Ureter (tissue), 1 donor: ENCODE measurements at places on chromosomes 6 and 20. TPM values are rescaled to one million over a fixed set of nuclear protein-coding genes. Genes with fewer than 3 reads are reported as not detected.

Gene HLA-DRA
- total RNA-seq = 297 TPM

DNA sequence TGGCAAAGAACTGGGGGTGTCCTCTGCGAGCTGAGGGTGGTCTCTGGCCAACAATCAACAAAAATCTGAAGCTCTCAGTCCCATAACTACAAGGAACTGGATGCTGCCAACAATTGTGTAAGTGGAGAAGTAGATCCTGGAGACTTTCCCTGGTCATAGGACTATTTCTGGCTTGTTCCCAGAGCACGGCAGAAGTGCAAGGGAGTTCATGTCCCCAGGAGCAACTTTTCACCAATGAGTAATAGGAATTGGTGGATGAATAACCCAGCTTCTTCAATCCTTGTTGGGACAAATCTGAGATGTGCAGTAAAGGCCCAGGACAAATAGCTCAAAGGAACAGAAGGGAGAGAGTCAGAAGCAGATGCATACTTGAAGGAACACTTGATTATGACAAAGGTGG is 95.5 kb downstream of the QRSL1 start:
- DNase-seq = no peak

Gene UNC5CL
- 1.6 TPM for total RNA-seq

Gene GMPR
- total RNA-seq = 2.3 TPM

Gene TMEM170B
- 2.9 TPM for total RNA-seq

- DNase-seq = no peak
Measured at GRCh38 chr6:166153966-166154365, 13.7 kb downstream of the TBXT start.

DNA sequence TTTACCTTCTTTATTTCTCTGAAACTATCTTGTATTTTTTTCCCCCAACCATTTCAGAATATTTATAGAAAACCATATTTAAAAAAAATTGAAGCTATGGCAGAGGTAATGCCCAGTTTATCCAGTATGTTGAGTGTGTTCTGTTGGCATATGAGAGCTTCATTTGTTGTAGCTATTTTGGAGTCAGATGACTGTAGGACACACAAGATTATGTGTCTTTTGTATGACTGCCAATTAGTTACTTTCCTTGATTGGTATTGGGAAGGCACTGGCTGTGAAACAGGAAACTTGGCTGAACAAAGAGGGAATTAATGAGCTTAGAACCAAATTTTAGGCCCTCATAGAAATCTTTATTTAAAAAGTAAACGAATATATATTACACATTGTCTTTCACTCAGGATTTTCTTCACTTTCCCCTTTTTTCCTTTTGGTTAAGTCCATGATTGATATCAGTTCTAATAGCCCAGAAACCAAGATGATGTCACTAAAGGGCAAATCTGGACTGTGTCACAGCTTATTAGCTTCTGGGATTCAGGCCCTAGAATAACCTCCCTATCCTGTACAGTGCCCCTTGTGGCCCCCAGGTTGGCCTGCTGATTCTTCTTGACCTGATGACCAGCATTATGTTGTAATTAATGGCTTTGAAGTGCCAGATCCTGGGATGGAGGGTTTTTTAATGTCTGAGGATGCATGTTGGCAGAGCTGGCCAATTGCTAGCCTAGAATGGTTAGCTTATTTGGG is 10.1 kb downstream of the CDC5L start:
- no peak for DNase-seq

DNA sequence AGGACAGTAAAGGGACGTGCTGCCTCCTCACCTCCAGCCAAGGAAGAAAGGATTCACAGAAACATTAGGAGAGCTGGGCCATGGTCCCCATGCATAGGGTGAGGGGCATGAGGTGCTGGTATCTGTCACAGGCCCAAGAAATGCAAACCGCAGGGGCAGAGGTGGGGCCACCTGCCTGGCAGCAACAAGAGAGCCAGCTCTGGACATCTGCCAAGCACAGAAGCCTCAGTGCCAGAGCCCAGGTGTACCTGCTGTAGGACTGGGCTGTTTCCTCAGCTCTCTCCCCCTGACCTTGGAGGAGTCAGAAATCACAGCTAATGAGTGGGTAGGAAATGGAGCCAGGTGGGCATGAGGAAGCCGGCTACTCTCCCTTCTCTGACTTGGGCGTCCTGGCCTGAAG is 45.3 kb downstream of the SLC2A12 start:
- DNase-seq = peak; percentile 47

Gene MUC22
- not detected for total RNA-seq

Gene PKIB
- 3.5 TPM for total RNA-seq

Gene SH3BGRL2
- 50.4 TPM for total RNA-seq

DNA sequence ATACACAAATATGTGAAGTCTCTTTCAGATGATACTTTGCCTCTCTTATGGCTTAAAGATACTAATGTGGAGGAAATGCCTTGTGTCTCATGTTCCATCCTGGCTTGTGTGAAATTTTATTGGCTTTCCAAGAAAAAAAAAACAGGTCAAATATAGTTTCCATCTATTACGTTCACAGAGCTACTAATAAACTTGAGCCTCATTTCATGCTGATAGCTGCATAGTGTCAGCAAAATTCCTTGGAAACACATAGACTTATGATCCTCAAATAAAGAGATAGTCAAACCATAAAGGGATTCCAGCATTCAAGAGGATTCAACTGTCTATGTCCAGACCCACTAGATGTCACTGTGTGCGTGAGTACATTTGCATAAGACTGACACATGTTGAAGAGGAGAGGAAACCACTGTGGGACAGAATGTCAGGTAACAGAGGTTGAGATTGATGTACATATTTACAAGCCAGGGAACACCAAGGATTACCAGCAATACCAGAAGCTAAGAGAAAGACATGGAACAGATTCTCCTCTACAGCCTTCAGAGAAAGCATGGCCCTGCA is 266.6 kb downstream of the COL12A1 start:
- no peak for DNase-seq

DNA sequence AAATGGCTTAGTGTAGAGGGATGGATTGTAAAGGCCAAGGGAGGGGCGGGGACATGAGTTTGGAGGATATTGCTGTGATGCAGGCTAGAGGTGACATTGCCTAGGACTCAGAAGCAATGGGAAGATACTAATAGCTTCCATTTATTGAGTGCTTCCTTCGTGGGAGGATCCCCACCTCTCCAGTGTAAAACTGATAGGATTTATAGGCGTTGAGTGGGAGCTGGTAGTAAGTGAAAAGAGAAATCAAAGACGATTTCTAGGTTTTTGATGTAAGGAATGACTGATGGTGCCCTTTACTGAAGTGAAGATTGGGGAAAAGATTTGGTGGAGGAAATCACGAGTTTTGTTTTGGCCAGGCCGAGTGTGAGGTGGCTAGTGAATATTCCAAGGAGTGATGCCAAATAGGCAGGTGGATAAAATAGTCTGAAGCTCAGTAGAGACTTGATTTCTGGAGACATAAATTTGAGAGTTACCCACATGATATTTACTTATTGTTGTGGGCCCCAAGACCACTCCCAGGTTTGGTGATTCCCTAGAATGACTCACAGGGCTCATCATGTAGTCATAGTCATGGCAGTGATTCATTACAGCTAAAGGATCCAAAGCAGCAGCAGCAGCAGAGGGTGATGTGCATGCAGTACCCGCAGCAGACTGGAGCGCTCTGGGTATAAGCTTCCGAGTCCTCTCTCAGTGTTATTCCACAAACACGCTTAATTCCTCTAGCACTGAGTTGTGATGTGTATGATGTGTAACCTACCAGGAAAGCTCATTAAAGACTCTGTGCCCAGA is 10.2 kb downstream of the RPRD1B start:
- no peak for DNase-seq

Gene MEI4
- 0.47 TPM for total RNA-seq

DNA sequence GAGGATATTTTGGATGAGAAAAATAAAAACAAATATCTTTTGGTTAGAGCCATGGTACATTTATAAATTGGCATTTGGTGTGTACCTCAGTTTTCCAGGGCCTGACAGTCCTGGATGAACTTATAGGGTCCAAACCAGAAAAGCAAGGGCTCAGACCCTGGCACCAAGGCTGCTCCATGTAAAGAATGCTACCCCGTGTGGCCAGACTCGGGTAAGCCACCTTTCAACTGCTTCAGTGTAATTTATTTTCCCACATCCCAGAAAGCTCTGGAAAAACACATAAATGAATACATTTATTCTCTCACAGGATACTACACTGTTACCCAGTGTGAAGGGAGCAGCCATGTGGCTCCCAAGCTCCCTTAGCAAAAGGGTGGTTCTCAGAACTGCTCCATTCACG is 13.8 kb downstream of the MRPL14 start:
- no peak for DNase-seq

DNA sequence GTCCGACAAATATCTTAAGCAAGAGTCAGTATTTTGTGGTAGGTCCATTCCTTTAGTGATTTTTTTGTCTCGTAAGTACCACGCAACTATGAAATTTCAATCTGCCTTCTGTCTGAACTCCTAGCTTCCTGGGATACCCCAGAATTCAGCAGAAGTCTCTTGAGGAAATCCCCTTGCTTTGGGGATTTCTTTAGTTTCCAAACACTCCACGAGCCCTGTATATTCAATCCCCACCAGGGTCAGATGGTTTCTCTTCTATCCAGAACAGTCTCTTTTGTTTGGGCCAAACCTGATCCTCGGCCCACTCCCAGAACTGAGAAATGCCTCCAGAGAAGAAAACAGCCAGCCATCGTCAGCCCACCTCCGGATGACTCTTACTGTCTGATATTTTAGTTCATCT is 113.0 kb downstream of the CHD6 start:
- no peak for DNase-seq

Gene PPP1R3D
- total RNA-seq = 9.2 TPM

DNA sequence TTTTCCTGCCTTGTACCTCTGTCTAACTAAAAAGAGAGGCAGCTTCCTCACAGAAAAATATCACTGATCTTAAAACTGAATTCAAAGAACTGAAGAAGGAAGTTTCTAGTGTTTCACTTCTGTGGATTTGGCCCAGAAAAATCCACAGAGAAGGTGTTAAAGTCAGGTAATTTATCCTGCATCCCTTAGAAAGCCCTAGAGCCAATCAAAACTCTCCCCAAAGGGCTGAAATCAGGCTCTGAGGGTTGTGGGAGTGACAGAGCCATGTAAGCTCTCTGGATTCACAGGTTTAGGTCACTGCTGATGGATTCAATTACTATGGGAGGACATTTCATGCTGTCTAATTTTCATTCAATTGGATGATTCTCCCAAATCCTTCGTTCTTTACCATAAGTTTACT is 152.3 kb downstream of the OR2B2 start:
- DNase-seq = no peak

GRCh38 chr6:167497428-167498056 is 172.7 kb downstream of the TTLL2 start:
- DNase-seq = no peak

DNA sequence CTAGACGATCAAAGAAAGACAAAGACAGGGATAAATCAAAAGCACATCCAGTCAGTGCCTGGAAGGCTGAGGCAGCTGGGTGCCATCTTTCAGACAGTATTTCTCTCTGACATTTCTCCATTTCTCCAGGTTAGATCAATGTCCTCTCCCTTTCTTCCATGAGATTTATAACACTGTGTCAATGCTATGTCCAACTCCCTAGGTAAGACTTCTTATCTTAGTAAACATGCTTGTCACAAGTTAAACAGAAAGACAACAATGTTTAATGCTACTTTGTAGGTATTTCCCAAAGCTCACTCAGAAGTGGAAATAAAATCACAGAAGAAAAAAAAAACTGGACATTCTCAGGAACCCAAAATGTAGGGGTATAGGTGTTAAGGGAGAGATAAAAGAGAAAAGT is 113.9 kb downstream of the GPR63 start:
- no peak for DNase-seq

DNA sequence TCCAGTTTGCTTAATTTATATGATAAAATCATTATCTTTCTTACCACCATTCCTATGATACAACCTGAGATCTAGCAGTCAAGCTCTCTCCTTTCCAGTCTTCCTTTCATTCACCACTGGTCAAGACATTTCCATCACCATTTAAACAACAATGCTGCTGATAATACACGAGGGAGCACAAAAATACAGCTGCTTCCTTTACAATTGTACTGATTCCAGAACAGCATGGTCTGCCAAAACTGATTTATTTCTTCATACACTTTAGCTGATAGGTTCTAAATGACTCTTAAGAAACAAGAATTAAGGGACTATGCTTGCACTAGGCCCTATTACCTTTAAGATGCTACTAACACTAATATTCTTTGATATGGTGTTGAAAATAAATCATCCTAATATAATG is 65.0 kb downstream of the EPM2A start:
- no peak for DNase-seq

Gene DNMT3B
- total RNA-seq = 3.4 TPM

DNA sequence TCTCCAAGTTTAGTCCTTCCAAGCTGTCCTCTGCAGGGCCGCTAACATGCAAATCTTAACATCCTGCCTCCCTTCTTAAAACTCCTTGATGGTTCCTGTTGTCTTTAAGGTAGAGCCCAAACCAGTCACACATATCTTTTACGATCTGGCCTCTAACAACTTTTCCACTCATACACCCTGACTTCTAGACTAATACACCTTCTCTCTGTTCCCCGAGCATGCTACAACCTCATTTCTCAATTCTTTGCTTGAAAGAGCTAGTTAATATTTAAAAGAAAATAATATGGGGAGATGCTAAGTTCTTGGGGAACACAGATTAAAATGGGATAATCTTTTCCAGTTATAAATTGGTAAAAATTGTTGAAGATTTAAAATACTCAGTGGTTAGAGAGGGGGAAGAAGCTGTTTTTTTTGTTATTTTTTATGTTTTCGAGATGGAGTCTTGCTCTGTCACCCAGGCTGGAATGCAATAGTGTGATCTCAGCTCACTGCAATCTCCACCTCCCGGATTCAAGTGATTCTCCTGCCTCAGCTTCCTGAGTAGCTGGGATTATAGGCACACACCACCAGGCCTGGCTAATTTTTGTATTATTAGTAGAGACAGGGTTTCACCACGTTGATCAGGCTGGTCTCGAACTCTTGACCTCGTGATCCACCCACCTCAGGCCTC is 250.7 kb downstream of the MAFB start:
- DNase-seq = no peak

- peak; percentile 20 for DNase-seq
Measured at GRCh38 chr20:24693466-24694156, 224.2 kb downstream of the SYNDIG1 start.

DNA sequence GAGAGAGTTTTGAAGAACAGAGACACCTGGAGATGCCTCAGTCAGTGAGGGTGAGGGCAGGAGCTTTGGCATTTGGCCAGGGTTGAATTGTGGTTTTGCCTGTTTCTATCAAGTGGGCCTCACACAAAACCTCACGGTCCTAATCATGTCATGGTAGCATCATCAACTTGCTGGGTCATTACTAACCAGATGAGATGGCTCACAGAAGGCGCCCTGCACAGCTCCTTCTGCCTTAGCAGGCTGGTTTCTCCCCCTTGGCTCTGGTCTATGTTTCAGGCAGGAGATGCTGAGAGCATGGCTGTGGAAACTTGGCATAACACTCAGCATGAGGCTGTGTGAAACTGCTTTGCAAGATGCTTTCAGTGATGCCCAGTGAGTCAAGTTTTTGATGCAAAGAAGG is 99.3 kb downstream of the LRRC1 start:
- DNase-seq = no peak

Gene RFX6
- total RNA-seq = not detected

Gene HCK
- total RNA-seq = 6.1 TPM

- DNase-seq = peak; percentile 59
Measured at GRCh38 chr20:371755-372542, 8.6 kb upstream of the TRIB3 start.

DNA sequence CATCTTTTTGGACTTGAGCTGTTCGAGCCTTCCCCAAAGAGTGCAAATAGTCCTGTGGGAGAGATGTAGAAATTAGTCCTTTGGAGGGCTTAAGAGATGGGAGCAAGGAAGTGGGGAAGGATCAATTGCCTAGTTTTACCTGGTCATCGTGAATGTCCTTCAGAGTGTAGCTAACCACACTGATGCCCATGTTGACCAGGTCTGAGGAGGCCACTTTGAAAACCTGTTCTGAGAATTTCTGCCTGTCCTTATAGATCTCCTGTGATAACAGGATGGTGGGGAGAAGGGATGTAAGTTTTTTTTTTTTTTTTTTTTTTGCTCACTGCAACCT is 2.0 kb downstream of the FLOT1 start:
- DNase-seq = no peak
